ENCODE measurements at places on chromosomes 5 and 9.

- H3K4me3 ChIP-seq = no peak overlapping the region
- no peak for DNase-seq
- no peaks in the 10 kb centered on the region for H3K36me3 ChIP-seq
- H3K4me1 ChIP-seq = no peaks in the 10 kb centered on the region
- no peak overlapping the region for H3K27ac ChIP-seq
Observed at GRCh38 chr9:17630531-17630949, 51.7 kb downstream of the SH3GL2 start.

- DNase-seq = peak; percentile 89
- peak overlapping the region; percentile 45 for H3K4me3 ChIP-seq
- H3K4me1 ChIP-seq = peaks cover 96% of the 10 kb centered on the region
- H3K36me3 ChIP-seq = peaks cover 89% of the 10 kb centered on the region
- no peaks in the 10 kb centered on the region for H3K27me3 ChIP-seq
Observed at GRCh38 chr5:170269579-170269978, 28.0 kb downstream of the LCP2 start.

DNA sequence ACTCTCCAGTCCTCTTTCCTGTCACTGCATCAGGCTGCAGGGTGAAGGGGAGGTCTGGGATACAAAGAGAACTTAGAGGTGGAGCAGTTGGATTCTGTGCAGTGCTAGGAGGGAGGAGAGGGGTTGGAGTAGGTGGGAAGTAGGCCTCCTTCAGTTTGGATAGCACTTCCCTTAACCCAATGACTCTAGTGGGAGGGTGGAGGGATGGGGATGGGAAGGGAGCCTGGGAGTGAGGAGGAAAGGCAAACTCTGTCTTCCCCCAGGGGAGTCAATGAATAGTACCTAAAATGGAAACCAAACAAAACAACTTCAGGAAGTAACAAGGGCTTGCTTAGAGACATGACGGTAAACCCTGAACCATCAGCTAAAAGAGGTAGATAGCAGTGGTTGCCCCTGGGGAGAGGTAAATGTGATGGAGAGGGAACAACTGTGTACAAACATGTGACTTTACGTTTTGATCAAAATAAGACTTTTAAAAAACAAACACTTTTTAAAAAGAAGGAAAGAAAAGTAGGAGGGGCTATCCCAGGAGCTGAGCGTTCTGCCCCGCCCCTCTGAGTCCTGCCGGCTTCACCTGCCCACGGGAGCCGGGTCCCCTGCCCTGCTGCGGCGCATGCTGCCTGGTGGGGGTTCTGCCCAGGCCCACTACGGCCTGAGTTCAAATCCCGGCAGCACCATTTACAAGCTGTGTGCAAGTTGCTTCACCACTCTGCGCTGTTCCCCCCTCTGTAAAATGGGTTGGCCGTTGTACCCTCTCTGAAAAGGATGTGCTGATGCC is 30.9 kb downstream of the GSN start:
- H3K27me3 ChIP-seq = peaks cover 24% of the 10 kb centered on the region
- H3K4me1 ChIP-seq = peaks cover 15% of the 10 kb centered on the region
- no peak overlapping the region for H3K27ac ChIP-seq
- H3K36me3 ChIP-seq = peaks cover 1% of the 10 kb centered on the region

- H3K4me1 ChIP-seq = no peaks in the 10 kb centered on the region
- no peaks in the 10 kb centered on the region for H3K27me3 ChIP-seq
- no peak overlapping the region for H3K27ac ChIP-seq
- no peak for DNase-seq
- no peaks in the 10 kb centered on the region for H3K36me3 ChIP-seq
- no peak overlapping the region for H3K4me3 ChIP-seq
Observed at GRCh38 chr5:178371362-178372111, 138.9 kb upstream of the PHYKPL start.

DNA sequence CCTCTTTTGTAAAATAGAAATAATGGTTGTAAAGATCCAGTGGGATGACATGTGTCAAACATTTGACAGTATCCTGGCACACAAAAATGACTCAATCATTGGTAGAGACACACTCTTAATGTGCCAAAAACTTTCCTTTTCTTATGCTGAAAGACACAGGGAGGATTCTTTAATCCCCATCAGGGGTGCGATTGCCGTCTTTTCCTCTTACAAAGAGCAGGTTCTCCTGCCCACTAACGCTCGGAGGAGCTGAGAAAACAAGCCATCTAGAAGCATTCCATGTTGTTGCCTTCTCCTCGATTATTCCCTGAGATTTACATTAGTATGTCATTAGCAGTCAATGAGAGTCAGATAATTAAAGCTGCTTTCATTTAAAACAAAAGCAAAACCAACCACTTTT is 342.6 kb upstream of the CCNH start:
- H3K36me3 ChIP-seq = no peaks in the 10 kb centered on the region
- H3K4me1 ChIP-seq = no peaks in the 10 kb centered on the region
- H3K27ac ChIP-seq = no peak overlapping the region
- DNase-seq = no peak

DNA sequence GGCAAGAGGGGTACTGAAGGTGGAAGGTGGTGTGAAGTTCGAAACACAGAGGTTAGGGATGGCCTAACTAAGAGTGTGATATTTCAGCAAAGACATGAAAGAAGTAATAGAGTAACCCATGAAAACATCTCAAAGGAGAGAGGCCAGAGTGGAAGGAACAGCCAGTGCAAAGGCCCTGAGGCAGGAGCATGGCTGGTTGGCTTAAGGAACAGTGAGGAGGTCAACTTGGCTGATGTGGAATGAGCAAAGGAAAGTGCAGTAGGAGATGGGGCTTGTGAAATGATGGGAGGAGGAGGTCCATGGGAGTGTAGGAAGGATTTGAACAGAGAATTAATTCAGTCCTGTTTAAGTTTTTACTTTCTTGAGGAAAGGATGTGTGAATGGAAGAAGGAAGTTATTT is 178.3 kb upstream of the ZNF608 start:
- H3K36me3 ChIP-seq = no peaks in the 10 kb centered on the region
- no peak overlapping the region for H3K27ac ChIP-seq
- no peaks in the 10 kb centered on the region for H3K4me1 ChIP-seq
- DNase-seq = no peak

GRCh38 chr9:68898781-68899439 is 115.0 kb downstream of the PRKACG start:
- H3K27ac ChIP-seq = no peak overlapping the region
- H3K4me3 ChIP-seq = no peak overlapping the region
- H3K27me3 ChIP-seq = peaks cover 35% of the 10 kb centered on the region
- H3K36me3 ChIP-seq = peaks cover under 1% of the 10 kb centered on the region
- no peak for DNase-seq
- peaks cover 25% of the 10 kb centered on the region for H3K4me1 ChIP-seq

- H3K36me3 ChIP-seq = no peaks in the 10 kb centered on the region
- no peak for DNase-seq
- H3K4me1 ChIP-seq = no peaks in the 10 kb centered on the region
- H3K4me3 ChIP-seq = no peak overlapping the region
Observed at GRCh38 chr9:18384066-18384465, 89.9 kb upstream of the ADAMTSL1 start.

DNA sequence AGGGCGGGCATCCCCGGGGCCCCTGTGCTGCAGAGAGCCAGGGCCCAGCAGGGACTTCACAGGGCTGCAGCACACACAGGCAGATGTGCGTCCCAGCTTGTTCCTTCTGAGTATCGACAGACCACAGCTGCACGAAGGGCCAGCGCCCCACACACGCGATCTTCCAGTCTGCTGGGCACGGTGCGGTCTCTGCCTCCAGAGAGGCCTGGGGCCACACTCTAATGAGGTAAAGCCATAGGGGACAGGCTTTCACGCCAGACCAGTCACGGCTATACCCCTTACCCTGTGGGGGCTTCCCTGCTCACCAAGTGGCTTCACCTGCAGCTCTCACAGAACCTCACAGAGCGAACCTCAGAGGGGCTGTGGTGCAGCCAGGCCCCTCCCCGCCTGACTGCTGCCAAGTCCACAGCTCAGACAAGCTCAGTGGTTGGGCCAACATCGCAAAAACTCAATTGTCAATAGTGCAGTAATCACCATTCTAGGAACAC is 82.2 kb downstream of the SHB start:
- no peak overlapping the region for H3K4me3 ChIP-seq
- no peak overlapping the region for H3K27ac ChIP-seq
- no peaks in the 10 kb centered on the region for H3K27me3 ChIP-seq
- DNase-seq = no peak

- no peak overlapping the region for H3K27ac ChIP-seq
- no peaks in the 10 kb centered on the region for H3K36me3 ChIP-seq
- no peaks in the 10 kb centered on the region for H3K4me1 ChIP-seq
- no peak overlapping the region for H3K4me3 ChIP-seq
Observed at GRCh38 chr5:111017731-111018130, 53.8 kb upstream of the TSLP start.

- H3K27ac ChIP-seq = no peak overlapping the region
- no peak overlapping the region for H3K4me3 ChIP-seq
- H3K36me3 ChIP-seq = no peaks in the 10 kb centered on the region
- H3K4me1 ChIP-seq = no peaks in the 10 kb centered on the region
- no peaks in the 10 kb centered on the region for H3K27me3 ChIP-seq
- no peak for DNase-seq
Observed at GRCh38 chr5:4518903-4519672, 621.0 kb upstream of the ADAMTS16 start.

DNA sequence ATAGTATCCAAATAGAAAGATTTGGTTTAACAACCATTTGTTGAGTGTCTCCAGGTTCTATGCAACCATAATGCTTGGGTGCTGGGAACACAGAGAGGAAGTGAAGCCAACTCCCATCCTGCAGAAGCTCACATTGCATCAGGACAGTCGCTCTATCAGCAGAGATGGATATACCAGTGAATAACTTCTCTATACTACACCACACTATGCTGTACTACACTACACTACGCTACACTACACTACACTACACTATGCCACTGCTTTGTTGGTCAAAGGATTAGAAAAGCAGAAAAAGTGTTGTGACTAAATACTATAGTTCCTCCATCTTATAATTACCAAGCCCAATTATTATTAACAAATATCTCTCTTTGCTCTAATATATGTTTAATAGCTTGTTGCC is 89.2 kb upstream of the PRRC1 start:
- H3K36me3 ChIP-seq = no peaks in the 10 kb centered on the region
- H3K27ac ChIP-seq = no peak overlapping the region
- H3K4me3 ChIP-seq = no peak overlapping the region

DNA sequence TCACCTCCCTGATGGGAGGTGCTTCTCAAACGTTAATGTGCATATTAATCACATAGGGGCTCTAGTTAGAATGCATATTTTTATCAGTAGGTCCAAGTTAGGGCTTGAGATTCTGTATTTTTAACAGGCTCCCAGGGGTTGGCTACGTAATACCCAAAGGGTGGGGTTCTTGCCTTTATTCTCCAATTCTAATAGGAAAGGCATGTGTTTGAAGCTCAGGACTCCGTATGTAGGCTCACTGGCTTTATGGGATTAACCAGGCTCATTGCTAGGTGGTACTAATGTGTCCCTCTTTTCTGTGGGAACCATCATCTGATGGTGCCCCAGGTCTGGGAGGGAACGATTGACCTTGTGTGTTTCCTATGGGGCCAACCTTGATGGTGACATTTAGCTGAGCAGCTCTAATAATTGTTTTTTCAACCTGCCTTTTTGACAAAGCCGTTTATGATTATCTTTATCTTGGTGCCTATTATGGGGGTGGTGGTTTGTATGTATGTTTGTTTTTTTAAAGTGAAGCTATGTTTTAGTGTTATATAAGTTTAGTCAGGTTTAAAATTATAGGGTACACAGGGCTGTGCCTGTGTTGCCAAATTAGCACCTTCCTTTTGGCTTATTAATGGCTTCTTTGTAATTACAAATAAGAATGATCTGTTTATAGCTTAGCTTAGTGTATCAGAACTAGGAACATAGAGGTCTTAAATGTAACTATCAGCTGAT is 20.8 kb downstream of the TJP2 start:
- no peak overlapping the region for H3K27ac ChIP-seq
- no peak overlapping the region for H3K4me3 ChIP-seq

DNA sequence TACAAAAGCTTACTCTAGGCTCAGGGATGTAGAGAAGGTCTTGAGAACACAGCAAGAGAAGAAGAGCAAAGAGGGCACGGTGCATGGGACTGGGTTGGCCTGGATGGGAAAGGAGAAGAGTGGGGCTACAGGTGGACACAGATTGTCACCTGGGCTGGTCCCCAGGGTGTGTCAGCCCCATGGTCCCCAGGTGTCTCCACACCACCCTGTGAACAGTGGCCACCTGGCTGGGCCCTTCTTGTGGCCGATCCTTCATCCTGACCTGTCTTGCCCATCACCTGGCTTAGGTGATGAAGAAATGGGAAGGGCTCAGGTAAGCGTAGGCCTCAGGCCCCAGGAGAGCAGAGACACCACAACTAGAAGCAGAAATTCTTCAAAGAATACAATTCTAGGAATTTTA is 188.9 kb downstream of the TENT4A start:
- no peaks in the 10 kb centered on the region for H3K36me3 ChIP-seq
- H3K4me3 ChIP-seq = no peak overlapping the region
- H3K27ac ChIP-seq = no peak overlapping the region

- H3K4me3 ChIP-seq = no peak overlapping the region
- no peaks in the 10 kb centered on the region for H3K27me3 ChIP-seq
- no peak for DNase-seq
- no peak overlapping the region for H3K27ac ChIP-seq
Observed at GRCh38 chr9:137416563-137417151, 6.3 kb downstream of the EXD3 start.

DNA sequence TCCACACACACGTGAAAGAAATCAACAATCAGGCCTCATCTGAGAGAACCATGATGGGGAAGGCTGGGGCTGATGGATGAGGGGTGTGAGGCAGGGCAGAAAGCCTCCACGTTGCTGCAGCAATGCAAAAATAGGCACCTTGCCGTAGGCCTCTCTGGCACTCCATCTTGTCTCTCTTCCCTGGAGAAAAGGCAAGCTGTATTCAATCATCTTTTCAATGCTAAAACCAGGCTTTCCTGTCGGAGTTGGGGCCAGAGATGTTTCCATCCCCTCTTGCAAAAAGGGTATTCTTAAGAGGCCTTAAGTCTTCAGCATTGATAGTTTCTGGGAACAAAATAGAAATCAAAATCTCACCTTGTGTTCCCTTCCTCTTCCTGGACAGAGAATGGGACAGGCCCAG is 80.9 kb downstream of the THBS4 start:
- H3K27ac ChIP-seq = no peak overlapping the region
- H3K4me3 ChIP-seq = no peak overlapping the region
- H3K36me3 ChIP-seq = peaks cover 30% of the 10 kb centered on the region
- no peak for DNase-seq
- H3K4me1 ChIP-seq = peaks cover 14% of the 10 kb centered on the region

- H3K4me3 ChIP-seq = no peak overlapping the region
- no peaks in the 10 kb centered on the region for H3K36me3 ChIP-seq
- no peak overlapping the region for H3K27ac ChIP-seq
- H3K4me1 ChIP-seq = no peaks in the 10 kb centered on the region
Observed at GRCh38 chr5:125228363-125229070, 482.1 kb upstream of the ZNF608 start.

Measured in activated CD8-positive, alpha-beta memory T cell treated with anti-CD3 and anti-CD28 coated beads, Interleukin-2, amount 10 ng/mL, durations not matched to agents 7 days and 5 days (primary cell).